ENCODE measurements at places on chromosomes 6 and 20.

GRCh38 chr6:154039231-154039842 lies at the start of gene OPRM1:
Gene OPRM1 (plus strand): TSS chr6:154039240. CDS start chr6:154039545, 305 bp downstream.
- DNase-seq = peak; percentile 63

DNA sequence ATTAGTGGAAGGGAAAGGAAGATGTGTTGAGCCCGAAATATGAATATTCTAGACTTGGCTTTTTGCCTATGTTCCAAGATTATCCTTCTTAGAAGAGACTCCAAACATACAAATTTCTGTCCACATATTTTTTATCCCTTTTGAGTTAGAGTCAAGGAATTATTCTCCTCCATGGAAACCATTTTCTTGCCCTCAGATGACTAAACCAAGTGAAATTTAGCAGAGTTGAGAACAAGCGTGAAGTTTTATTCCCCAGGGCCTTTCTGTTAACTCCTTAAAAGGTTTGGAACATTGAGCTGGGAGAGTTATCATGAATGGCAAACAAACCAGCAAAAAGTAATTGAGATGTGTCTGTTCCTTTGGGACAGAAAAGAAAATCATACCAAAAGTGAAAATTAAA lies 286.1 kb upstream of the PLCB4 start:
- no peak for DNase-seq

- no peak for DNase-seq
Observed at GRCh38 chr20:11682285-11682684, 235.4 kb upstream of the BTBD3 start.

GRCh38 chr6:15243910-15244619 lies 1.8 kb upstream of the JARID2 start:
- no peak for DNase-seq

GRCh38 chr6:149050160-149050559 lies 267.4 kb upstream of the TAB2 start:
- DNase-seq = no peak

- DNase-seq = no peak
Observed at GRCh38 chr6:161743509-161744178, 469.8 kb upstream of the AGPAT4 start.

DNA sequence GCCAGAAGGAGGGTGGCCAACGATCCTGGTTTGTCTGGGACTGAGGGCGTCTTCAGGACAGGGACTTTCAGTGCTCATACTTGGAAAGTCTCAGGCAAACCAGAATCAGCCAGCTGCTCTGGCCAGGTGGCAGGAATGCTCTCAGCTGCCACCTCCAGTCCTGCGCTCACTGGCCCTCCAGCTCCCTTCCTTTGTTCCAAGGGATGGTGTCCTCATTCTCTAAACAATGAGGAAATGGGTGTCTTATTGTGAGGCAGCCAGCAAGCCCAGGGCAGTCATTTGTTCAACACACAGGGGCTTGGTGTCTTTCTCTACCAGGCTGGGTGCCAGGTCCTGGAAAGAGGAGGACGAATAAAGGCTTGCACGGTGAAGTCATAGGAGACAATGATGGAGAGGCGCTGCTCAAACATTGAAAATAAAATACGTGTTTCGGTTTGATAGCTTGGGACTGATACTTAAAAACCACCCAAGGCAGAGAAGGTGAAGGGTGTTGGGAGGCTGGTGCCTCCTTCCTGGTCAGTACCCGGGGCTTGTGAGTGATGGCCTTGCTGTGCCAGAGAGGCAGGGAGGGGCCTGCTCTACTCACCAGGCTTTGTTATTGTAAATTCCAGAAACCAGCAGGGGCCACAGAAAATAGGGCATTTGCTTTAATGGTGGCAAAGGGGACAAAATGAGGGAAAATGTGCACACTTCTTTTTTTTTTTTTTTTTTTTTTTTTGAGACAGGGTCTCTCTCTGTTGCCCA lies 11.3 kb upstream of the TMEM181 start:
- DNase-seq = no peak

DNA sequence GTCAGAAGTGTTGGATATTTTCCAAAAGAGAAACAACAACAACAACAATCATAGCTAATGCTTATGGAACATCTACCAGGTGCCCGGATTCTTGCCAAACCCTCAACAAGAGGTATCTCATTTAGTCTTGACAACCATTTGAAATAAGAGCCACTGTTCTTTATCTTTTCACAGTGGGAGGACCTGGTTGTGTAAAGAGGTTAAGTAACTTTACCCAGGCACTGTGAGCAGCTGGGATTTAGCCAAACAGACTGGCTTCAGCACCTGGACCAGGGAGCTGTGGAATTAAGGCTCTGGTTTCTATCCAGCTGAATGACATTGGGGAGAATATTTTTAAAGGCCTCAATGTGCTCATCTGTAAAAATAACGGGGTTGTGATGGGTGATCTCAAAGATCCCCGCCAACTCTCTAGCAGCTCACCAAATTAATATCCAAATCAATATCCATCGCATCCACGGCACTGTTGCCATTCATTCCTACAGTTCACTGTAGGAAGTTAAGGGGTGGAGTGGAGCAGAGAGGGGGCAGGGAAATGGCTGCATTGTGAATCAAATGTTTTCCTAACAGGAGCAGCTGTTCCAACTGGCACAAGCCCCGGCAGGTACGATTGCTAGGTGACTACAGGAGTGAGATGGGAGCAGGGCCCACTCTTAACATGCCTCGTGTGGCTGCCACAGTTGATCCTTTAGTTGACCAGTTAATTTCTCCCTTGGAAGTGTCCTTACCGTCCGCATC lies 61.8 kb downstream of the GCNT2 start:
- DNase-seq = no peak

- no peak for DNase-seq
Observed at GRCh38 chr20:50340541-50340940, 149.9 kb downstream of the CEBPB start.

DNA sequence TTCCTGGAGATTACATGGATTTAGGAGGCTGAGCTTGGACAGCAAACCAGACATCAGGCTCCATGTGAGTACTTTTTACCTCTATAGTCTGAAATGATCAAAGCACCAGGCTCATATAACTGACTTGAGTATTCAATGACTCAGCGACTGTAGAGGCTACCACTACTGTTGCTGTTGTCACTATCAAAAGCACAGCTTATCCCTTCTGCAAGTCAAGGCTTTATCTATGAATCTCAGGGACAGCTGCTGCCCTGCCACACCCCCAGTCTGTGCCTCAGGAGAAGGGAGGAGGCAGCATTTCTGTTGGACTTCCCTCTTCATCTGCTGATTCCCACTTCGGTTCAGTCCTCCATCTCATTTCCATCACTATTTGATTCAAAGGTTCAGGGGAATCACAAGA lies 80.5 kb upstream of the CNR1 start:
- no peak for DNase-seq

- DNase-seq = no peak
Observed at GRCh38 chr20:54228841-54229240, 21.0 kb downstream of the PFDN4 start.

DNA sequence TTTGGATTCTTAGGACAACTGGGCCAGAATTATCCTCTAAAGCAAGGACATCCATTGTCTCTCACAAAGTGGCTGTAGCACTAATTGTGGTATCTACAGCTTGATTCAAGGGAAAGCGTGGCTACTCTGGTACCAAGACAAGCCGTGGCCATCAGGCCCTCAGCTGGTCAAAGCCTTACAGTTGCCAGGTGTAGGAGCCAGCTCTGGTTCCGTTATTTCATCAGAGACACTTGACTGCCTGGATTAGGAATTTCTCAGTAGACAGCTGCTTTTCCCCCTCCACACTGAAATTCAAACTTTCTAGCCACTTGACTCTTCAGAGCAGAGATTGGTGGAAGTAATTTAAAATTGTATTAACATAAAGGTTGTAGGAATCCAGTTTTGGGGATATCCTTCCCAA lies 104.2 kb downstream of the ANKS1A start:
- DNase-seq = no peak

- no peak for DNase-seq
Observed at GRCh38 chr20:60201198-60201835, 243.1 kb downstream of the CDH26 start.

GRCh38 chr20:57407541-57407956 lies 16.4 kb downstream of the RBM38 start:
- DNase-seq = no peak

DNA sequence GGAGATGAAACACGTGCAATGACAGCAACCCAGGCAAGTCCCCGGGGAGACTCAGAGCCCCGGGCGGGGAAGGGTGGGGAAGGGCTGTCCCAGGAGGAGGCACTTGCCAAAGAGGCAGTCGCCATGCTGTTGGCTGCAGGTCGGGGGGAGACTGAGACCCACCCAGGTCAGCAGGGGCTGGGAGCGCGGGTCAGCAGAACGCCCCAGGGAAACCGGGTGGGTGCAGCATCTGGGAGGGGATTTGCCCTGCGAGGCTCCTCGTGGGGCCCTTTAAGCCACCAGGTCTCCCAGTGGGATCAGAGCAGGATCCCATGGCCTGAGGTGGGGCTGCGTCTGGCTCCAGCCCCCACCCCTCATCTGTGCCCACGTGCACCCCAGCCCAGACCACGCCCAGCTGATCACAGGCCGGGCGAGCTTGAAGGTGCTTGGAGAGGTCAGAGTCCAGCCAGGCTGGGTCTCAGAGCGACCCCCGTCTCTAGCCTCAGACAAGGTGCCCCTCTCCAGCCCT lies 65.5 kb downstream of the YTHDF1 start:
- DNase-seq = peak; percentile 3

- DNase-seq = no peak
Observed at GRCh38 chr20:53282217-53282955, 310.2 kb downstream of the TSHZ2 start.

All from BE2C (cell line).